Chondrocyte (in vitro differentiated cells): ENCODE measurements at places on chromosomes 4 and X. TPM values are rescaled to one million over a fixed set of nuclear protein-coding genes. Genes with fewer than 3 reads are reported as not detected.
A peak's percentile ranks its signal among the peaks of the same experiment; 100 is the strongest.

GRCh38 chrX:22577181-22577580 lies 304.5 kb downstream of the CBLL2 start:
- DNase-seq: no peak
- H3K4me3 ChIP-seq: no peak overlapping the region
- H3K27ac ChIP-seq: peak overlapping the region; percentile 88
- no peaks in the 10 kb centered on the region for H3K36me3 ChIP-seq
- peaks cover 2% of the 10 kb centered on the region for H3K27me3 ChIP-seq

Gene GAB3
- total RNA-seq: 2.0 to 2.4 TPM (median 2.2 TPM) in 3 replicates

GRCh38 chr4:29278585-29278984 lies 1441.6 kb upstream of the PCDH7 start:
- peaks cover 22% of the 10 kb centered on the region for H3K4me1 ChIP-seq
- H3K27me3 ChIP-seq: no peaks in the 10 kb centered on the region
- no peak for DNase-seq
- peak overlapping the region; percentile 18 for H3K27ac ChIP-seq
- peak overlapping the region; percentile 11 for H3K4me3 ChIP-seq

Gene DGAT2L6
- total RNA-seq: not detected in 3 replicates

DNA sequence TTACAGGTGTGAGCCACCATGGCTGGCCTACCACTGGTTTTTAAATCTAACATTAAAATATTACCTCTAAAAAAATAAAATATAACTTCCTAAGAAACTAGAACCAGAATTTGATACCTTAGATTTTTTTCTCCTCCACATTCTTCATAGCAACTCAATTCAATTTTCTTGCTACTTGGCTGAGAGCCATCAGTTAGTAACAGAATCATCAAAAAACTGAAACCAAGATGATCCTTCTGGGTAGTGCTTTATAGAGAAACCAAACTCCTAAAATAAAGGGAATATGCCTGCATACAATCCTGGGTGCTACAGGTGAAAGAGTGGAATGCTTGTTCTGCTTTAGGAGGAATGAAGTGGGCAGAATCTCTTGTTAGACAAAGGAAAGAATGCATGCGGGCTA lies 64.4 kb downstream of the RPS3A start:
- H3K27ac ChIP-seq: peak overlapping the region; percentile 54
- no peak overlapping the region for H3K4me3 ChIP-seq
- H3K27me3 ChIP-seq: no peaks in the 10 kb centered on the region
- DNase-seq: no peak
- H3K4me1 ChIP-seq: peaks cover 38% of the 10 kb centered on the region
- H3K36me3 ChIP-seq: peaks cover 11% of the 10 kb centered on the region

Gene PIR
- total RNA-seq: 13.3 to 37.5 TPM (median 13.4 TPM) in 3 replicates

Gene SHISA3
- 4.8 TPM in 1 of 3 replicates, not detected in the others for total RNA-seq

- H3K27me3 ChIP-seq: peaks cover 4% of the 10 kb centered on the region
- no peaks in the 10 kb centered on the region for H3K36me3 ChIP-seq
- no peaks in the 10 kb centered on the region for H3K4me1 ChIP-seq
- H3K27ac ChIP-seq: no peak overlapping the region
- H3K4me3 ChIP-seq: no peak overlapping the region
Observed at GRCh38 chr4:170497689-170498088, 407.9 kb upstream of the AADAT start.

DNA sequence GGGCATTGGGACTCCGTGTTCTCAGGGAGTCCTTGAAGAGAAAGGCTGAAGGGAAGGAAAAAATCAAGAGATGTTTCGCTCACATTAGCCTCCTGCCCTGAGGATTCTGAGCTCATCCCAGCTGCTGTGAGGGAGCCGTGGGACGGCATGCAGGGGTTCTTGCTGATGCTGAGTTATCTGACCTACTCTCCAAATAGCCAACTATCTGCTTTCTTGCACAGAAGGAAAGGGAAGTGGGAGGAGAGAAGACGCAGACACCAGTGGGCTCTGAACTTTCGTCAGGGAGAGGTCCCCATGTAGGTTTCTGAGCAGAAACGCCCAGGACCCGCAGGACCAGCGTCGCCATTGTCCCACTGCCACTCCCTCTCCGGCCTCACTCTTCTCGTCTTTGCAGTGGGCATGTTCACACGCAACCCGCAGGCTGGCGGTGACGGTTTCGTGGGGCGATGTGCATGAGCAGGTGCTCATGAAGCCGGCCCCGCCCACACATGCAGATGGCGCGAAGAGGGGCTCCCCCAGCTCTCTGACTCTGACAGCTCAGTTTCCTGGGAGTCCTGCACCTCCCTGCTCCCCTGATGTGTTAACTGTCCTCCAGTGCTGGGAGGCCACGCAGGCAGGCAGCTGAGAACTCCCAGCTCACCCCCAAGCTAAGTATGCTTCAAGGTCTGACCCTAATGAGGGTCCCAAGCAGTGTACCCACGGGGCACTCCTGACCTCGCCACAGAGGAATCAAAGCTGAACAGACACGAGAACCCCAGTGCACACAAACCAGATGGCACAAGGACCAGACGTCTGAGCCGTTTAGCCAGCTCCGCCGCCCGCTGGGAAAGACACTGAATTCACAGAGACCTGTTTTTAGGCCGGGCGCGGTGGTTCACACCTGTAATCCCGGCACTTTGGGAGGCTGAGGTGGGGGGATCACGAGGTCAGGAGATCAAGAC lies 13.6 kb upstream of the ABLIM2 start:
- peaks cover 18% of the 10 kb centered on the region for H3K27me3 ChIP-seq
- H3K4me3 ChIP-seq: no peak overlapping the region
- no peak overlapping the region for H3K27ac ChIP-seq
- peaks cover 7% of the 10 kb centered on the region for H3K4me1 ChIP-seq

Gene IL2
- not detected in 3 replicates for total RNA-seq

DNA sequence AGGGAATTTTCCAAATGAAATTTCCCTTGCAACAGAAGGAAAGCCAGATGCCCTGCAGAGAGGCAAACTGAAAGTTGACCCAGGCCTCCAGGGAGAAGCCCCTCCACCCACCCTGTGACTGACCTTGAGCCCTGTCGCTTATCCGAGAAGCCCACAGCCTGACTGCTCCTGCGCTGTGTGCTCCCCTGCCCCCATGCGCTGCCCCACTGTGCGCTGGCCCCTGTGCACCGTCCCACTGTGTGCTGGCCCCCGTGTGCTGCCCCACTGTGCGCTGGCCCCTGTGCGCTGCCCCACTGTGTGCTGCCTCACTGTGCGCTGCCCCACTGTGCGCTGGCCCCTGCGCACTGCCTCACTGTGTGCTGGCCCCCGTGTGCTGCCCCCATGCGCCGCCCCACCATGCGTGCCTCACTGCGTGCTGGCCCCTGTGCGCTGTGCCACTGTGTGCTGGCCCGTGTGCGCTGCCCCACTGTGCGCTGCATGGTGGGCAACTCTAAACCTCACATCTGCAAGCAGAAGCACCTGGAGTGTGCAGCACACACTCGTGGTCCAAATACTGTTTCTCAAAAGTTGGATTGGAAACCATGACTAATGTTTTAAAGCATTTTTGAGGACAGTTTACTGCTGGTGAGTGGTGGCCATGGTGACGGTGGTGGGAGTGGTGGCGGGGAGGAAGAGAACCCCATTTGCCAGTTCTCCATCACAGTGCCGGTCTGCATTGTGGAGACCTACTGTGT lies 8.3 kb upstream of the GRPEL1 start:
- H3K4me3 ChIP-seq: no peak overlapping the region
- H3K36me3 ChIP-seq: peaks cover 7% of the 10 kb centered on the region
- DNase-seq: no peak
- peaks cover 4% of the 10 kb centered on the region for H3K4me1 ChIP-seq
- H3K27me3 ChIP-seq: peaks cover 3% of the 10 kb centered on the region
- no peak overlapping the region for H3K27ac ChIP-seq
